ENCODE measurements at places on chromosomes 1 and 21.

DNA sequence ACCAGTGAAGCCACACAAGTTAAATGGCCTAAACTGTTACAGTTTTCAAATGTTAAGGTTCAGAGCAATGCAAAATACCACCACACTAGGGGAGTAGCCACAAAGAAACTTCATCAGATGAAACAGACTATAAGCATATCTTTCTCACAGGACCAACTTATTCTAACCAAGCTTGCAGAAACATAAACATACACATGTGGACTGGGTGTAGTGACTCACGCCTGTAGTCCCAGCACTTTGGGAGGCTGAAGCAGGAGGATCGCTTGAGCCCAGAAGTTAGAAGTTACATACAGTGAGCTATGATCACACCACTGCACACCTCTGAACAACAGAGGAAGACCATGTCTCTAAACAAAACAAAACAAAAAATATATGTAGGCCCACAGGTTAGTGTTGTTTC is 17.3 kb downstream of the WDR47 start:
- no peak for DNase-seq

- DNase-seq, result no peak
Observed at GRCh38 chr1:11214698-11215380, 25.7 kb downstream of the ANGPTL7 start.

DNA sequence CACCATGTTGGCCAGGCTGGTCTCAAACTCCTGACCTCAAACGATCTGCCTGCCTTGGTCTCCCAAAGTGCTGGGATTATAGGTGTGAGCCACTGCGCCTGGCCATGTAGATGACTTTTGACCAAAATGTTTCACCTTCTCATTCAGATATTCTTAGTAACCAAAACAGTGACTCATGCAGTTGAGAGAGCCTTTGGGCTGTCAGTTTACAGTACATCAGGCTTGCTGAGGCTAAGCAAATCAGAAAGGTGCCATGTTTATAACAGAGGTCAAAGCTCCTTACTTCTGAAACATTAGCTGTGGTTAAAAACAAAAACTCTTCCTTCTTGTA is 21.0 kb downstream of the CNIH4 start:
- no peak for DNase-seq

DNA sequence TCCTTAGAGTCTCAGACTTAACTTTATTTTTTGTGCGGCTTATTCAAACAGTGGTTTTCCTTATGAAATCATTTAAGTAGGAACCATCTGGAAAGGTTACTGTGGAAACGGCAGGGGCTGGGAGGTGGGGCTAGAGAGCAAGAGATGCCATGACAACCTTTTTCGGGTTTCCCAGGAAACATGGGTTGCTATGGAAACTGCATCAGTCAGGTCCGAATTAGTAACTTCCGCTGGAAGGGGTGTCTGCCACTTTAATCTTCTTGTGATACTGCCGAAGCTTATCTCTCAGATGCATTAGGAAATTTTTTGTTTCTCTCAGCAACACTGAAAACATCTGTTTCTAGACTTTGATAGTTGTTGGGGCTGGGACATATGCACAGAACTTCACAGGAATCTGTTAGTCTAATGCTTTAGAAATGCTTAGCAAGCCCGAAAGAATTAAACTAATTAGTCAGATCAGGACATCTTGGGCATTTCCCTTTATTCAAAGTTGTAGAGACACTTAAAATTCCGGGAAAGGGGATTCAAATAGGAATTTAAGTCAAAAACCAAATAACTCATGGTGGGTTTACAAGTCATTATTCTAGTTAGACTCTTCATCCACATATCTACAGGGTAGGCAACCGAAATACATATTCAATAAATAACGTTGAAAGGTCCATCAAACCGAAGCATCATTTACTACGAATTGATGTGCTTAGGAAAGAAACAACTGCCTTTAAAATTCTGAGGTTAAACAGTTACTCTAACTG is 2.6 kb downstream of the KCNA3 start:
- DNase-seq, result no peak

DNA sequence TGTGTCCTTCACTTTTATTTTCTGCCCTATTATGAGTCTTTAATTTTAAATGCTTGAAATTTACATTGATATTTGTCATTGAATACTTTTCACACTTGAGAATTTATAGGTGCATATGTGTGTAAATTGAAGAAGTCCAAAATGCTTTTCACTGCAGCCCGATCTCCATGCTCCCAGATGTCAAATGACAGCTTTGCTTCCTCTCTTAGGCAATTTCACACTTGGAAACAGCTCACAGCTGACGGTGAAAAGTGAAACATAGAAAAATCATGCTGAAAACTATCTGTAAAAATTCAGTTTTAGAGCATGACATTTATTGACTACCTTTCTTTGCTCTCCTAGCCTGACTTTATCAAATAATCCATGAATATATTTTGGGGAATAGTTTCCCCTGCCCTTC is 196.0 kb downstream of the RPS6KC1 start:
- DNase-seq, result no peak

DNA sequence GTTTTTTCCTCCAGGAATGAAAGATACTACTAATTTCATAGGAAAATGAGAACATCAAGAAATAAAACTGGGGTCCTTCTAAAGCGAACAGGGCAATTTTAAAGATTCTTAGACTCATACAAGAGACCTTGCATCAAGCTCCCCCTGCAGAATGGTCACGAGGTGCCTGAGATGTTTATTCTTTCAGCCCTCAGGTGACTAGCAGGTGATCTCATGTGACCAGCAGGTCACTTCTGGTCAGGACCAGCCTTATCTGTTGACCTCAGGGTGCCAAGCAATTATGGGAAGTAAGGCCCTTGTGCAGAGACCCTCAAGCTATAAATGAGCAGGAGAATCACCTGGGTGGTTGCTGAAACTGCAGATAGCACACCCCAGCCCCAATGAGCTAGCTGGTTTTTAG is 20.6 kb upstream of the TMEM51 start:
- DNase-seq, result no peak
